Astrocyte (in vitro differentiated cells and primary cell): ENCODE measurements at places on chromosomes 16 and 17. TPM values are rescaled to one million over a fixed set of nuclear protein-coding genes. Genes with fewer than 3 reads are reported as not detected.

DNA sequence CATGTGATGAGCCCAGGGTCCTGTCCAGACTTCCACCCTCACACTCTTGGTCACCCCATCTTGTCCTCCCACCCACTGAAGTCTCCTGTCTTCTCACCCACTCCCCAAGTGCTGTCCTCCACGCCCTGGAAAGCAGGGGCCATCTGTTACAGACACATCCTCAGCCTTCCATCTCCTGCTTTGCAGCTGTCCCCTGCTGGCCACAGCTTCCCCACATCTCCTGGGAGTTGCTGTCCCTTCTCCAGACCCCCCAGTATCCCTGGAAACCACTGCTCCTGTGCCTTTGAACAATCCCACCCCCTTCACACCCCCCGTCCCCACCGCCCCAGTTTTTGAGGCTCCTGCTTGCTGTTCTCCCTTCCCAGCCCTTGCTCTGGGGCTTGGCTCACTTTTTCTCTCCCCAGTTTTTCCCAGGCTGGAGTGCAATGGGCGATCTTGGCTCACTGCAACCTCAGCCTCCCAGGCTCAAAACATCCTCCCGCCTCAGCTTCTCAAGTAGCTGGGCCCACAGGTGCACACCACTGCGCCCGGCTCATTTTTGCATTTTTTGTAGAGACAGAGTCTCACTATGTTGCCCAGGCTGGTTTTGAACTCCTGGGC, 30.4 kb upstream of the ZFP90 start:
- H3K4me3 ChIP-seq: no peak overlapping the region
- peaks cover 4% of the 10 kb centered on the region for H3K4me1 ChIP-seq
- DNase-seq: no peak
- no peaks in the 10 kb centered on the region for H3K36me3 ChIP-seq

- H3K4me3 ChIP-seq: no peak overlapping the region
- no peaks in the 10 kb centered on the region for H3K36me3 ChIP-seq
- no peak overlapping the region for H3K27ac ChIP-seq
Observed at GRCh38 chr16:73021866-73022495, 25.9 kb downstream of the ZFHX3 start.

DNA sequence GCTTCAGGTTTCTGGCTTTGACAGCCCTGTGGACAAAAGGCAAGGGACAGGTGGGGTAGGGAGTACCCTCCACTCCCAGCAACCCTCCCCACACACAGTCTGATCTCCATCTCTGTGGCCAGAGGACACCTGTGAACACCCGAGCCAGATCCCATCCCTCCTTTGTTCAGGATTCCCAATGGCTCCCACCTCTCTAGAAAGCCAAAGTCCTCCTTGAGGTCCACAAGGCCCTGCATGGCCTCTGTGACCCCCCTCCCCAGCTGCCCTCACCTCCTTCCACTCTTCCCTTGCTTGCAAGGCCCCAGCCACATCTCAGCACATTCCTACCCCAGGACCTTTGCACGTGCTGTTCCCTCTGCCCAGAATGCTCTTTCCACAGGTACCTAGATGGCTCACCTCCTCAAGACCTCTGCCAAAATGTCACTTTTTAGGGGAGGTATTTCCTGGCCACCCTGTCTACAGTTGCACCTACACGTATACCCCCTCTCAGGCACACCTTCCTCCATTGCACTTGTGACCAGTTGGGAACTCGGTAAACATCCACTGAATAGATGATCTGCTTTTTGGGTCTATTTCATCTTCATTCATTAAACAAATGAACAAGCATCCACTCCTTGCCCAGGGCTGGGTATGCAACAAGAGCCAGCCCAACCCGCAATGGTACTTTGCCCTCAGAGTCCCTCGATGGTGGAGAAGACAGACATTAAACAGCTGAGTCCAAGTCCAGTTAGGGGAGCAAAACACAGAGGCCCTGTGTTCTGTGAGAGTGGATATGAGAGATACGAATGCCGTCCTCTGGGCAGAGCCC, 107.0 kb downstream of the CRLF3 start:
- DNase-seq: no peak
- no peaks in the 10 kb centered on the region for H3K36me3 ChIP-seq
- no peak overlapping the region for H3K27ac ChIP-seq
- H3K4me1 ChIP-seq: no peaks in the 10 kb centered on the region
- H3K4me3 ChIP-seq: no peak overlapping the region
- H3K27me3 ChIP-seq: no peaks in the 10 kb centered on the region

GRCh38 chr17:63445065-63445464, 1.0 kb downstream of the CYB561 start:
- H3K4me3 ChIP-seq: no peak overlapping the region
- H3K27ac ChIP-seq: no peak overlapping the region
- DNase-seq: no peak
- no peaks in the 10 kb centered on the region for H3K36me3 ChIP-seq
- H3K4me1 ChIP-seq: peaks cover 16% of the 10 kb centered on the region

GRCh38 chr16:67723151-67723910, 4.2 kb upstream of the GFOD2 start:
- peak; percentile 78 for DNase-seq
- no peaks in the 10 kb centered on the region for H3K27me3 ChIP-seq
- H3K4me3 ChIP-seq: no peak overlapping the region
- peaks cover 18% of the 10 kb centered on the region for H3K4me1 ChIP-seq
- peaks cover 2% of the 10 kb centered on the region for H3K36me3 ChIP-seq
- H3K27ac ChIP-seq: peak overlapping the region; percentile 58

- H3K36me3 ChIP-seq: no peaks in the 10 kb centered on the region
- DNase-seq: no peak
- H3K27ac ChIP-seq: no peak overlapping the region
Observed at GRCh38 chr17:31390426-31390747, 1.1 kb upstream of the RAB11FIP4 start.

MT4 gene
- total RNA-seq: not detected in 2 replicates

DNA sequence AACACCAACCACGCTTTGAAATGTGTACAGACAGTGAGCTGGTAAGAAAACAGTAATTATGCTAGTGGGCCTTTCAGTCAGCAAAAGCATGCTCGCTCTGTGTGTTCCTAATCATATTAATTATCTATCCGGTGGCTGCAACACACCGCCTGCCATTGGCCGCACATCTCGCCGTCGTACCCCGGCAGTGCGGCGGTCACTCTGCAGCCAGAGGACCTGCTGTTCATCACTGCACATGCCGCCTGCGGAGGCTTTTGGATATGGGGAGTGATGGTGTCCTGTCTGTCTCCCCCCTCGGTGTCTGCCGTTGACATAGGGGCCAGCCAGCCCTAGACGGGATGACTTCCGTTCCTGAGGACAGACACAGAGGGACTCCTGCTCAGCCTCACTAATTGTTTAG, 68.5 kb downstream of the RPA1 start:
- H3K27ac ChIP-seq: no peak overlapping the region
- no peaks in the 10 kb centered on the region for H3K4me1 ChIP-seq
- no peaks in the 10 kb centered on the region for H3K27me3 ChIP-seq
- H3K36me3 ChIP-seq: peaks cover 17% of the 10 kb centered on the region

DNA sequence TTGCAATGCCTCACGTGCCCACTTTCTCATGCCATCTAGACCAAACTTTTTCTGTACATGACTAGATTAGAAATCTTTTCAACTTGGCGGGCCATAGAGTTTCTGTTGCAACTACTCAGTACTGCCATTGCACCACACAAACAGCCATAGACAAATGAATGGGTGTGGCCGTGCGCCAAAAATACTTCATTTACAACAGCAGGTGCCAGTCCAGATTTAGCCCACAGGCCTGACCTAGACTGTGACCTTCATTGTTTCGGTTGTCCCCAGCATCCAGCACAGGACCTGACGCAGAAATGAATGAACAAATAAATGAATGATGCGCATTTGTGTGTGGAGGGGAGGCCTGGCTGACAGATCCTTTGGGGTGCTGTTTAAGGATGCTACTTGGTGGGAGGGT, 14.3 kb upstream of the PDK2 start:
- no peaks in the 10 kb centered on the region for H3K4me1 ChIP-seq
- peaks cover 65% of the 10 kb centered on the region for H3K36me3 ChIP-seq
- no peaks in the 10 kb centered on the region for H3K27me3 ChIP-seq
- no peak for DNase-seq
- H3K4me3 ChIP-seq: no peak overlapping the region
- H3K27ac ChIP-seq: no peak overlapping the region
